ENCODE measurements at places on chromosomes 11 and 22.

GRCh38 chr22:28887725-28888459, 4.5 kb downstream of the ZNRF3 start:
- DNase-seq = no peak

DNA sequence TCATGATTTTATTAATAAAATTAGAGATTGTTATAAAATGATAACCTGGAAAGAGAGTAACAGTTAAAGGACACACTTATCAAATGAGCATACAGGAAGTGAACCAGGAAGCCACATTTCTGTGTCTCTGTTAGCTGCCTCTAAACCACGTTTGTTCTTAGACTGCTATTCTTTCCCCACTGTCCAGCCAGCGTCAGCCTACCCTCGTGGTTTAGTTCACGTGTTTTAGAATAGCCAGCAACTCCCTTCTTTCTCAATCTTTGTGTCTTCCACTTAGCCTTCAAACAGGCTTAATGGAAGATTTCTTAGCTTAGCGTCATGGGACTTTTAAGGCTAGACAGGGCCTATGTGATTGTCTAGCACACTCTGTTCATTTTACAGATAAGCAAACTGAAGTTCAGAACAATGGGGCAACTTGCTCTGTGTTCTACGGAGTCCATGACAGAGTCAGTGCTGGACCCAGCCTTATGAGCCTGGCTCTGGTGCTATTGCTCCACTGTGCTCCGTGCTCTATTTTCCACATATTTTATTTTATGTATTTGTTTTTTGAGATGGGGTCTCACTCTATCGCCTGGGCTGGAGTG, 27.2 kb downstream of the GRAMD1B start:
- no peak for DNase-seq

DNA sequence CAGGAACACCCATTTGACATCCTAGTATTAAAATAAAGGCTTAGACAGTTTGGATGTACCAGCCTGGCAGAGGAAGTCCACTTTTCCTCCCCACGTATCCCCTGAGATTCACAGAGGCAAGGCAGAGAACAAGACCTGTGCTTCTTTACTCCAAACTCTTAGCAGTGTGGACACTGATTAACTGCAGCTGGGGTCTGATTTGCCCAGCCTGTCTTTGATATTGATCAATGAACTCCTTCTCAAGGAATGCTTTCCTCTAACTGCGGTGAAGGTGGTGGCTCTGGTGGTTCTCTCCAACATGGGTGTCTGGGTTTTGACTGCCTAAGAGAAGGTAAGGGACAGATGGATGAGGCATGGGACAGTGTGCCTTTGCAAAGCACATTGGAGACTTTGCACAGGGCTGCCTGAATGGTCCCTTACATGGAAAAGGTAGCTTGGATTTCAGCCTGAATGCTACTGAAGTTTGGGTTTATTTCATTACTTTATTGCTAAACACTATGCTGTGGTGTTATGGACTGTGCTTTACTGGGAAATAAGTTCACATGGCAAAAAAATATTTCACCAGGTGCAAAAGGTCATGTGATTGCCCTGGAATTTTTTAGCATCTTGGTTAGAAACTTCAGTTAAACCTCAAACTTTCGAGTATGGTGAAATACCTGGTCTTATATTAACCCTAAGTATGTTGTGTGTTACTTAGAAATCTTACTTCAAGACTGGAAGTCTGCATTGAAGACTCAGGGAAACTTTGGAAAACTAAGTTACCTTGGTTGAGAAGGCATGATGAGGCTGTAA, 1.8 kb downstream of the GAS2 start:
- DNase-seq = no peak

- DNase-seq = no peak
Measured at GRCh38 chr22:22770280-22770871, 117.2 kb upstream of the IGLL5 start.

GRCh38 chr11:72244060-72244360, at the start of gene PHOX2A:
Gene PHOX2A, minus strand, starts transcription at chr11:72244176. Its CDS starts 172 bp downstream, at chr11:72244004.
- DNase-seq = no peak

DNA sequence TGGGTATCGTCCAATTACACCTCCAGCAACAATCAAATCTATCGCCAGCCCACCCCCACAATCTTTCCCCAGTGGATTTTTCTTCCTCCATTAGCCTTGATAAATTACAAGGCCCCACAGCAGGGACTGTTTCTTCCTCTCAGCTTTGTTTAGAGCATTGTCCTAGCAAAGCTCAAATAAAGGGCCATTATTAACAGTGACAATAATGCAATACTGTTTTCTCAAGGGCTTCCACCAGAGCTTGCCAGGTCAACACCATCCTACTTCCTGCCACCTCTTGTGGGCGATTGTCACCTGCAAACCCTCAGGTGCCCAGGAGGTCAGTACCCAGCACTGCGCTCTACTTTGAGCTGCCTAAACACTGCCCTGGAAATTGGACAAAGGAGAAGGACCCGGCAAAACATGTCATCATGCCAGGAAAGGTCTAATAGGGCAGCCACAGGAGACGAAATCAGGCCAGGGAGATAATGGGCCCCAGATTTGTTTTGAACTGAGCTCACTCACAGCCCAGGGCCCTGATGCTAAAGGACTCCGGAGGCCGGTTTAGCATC, 95.2 kb downstream of the ABTB2 start:
- no peak for DNase-seq

- no peak for DNase-seq
Measured at GRCh38 chr11:66609721-66610617, 6.5 kb upstream of the RBM14 start.

GRCh38 chr22:17966403-17966717, 58.0 kb downstream of the MICAL3 start:
- DNase-seq = no peak

DNA sequence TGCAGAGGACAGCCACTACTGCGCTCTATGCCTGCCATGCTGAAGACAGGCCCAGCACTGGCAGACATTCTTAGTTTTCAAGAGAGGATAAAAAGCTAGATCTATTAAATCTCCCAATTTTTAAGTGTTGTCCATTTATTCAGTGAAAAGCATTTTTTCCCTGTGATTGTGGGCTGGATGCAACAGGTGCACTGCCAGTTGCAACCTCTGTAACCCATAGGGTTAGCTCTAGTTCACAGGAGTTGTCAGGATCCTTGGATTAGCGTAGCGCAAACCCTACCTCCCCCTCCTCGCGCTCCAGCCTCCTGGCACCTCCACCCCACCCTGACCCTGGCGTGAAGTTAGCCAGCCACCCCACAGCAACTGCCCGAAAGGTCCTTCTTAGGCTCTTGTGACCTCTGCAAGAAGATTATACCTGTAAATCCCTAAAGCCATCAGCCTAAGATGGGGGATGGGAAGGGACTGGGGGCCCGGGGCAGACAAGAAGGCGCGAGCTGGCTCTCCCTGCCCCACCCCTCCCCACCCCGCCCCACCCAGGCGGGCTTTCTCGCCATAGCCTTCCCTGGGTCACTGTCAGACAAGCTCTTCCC, 30.9 kb downstream of the EIF3F start:
- DNase-seq = no peak

GRCh38 chr11:69443968-69444364, 37.5 kb upstream of the LINC01488 start:
- no peak for DNase-seq

DNA sequence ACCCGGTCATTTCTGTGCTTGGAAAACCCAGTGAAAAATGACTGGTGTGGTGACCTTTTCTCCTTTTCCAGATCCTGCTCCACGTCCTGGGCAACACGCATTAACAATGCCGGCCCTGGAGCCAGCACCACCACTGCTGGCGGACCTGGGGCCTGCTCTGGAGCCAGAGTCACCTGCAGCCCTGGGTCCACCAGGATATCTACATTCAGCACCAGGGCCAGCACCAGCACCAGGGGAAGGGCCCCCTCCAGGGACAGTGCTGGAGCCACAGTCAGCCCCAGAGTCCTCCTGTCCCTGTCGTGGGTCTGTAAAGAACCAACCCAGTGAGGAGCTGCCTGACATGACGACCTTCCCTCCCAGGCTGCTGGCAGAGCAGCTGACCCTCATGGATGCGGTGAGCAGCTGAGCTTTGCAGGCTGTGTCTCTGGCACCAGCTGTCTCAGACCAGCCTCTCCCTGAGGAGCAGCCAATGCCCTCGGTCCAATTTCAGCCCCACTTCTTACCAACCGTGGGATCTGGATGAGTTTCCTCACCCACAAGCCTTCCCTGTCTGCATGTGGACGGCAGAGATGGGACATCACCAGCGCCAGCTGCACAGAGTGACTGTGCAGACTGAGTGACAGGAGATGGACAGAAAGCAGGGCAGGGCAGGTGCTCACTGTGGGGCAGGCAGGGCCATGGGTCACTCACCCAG, 1.9 kb downstream of the RGL4 start:
- no peak for DNase-seq

DNA sequence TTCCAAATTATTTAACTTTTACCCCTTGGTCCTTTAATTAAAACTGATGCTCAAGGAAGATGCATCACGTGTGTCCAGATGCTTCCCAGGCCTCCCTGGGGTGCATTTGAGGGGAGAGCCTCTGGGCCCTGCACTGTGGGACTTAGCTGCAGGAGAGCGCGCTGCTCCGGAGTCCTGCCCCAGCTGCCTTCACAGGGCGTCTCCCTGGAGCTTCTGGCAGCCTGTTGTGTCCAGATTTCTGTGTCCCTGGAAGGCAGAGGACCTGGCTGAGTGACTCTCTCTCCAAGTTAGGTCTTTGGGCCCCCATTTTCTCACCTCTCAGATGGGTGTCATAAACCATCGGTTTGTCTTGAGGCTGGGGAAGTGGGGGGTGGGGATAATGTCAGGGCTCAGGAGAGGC, 3.0 kb downstream of the ARHGAP8 start:
- no peak for DNase-seq

DNA sequence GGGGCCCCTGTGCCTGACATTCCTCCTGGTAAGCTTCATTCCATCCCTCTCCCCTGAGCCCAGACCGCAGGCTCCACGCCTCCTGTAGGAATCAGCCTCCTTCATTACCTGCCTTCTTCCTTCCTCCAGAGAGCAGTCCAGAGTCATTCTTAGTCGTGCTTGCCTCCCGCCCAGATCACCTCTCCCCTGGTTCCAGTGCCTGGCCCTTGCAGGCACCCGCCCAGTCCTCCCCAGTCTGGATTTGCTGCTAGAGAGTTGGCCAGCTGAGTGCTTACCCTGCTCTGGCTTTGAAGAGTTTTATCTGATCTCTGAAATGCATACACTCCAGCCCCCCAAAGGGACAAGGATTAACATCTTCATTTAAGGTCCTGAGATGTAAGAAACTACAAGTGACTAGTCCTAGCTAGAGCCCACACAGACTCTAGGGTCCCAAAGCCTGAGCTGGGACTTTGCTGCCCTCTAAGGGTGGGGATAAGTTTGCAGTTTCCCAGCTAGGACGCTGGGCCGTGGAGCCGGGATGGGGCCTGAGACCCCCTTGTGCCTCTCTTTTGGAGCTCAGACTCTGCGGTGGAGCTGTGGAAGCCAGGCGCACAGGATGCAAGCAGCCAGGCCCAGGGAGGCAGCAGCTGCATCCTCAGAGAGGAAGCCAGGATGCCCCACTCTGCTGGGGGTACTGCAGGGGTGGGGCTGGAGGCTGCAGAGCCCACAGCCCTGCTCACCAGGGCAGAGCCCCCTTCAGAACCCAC, 1.6 kb downstream of the NR1H3 start:
- no peak for DNase-seq

DNA sequence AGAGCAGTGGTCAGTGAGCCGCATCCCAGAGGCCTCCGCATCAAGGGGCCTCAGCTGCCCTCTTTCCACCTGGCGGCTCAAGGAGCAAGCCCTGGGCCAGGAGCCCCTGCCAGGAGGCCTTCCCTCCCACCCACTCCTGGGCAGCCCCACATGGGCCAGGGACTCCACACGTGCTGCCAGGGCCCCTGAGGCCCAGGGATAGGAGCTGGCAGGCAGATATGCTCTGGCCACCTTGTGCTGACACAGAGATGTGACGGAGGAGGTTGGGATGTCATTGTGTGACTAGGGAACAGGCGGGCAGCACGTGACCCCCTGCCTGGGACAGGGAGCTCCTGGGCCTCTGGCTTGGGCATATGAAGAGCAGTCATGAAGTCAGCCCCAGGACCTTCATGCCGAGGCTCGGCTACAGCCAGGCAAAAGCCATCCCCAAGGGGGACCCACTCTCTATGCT, 77.9 kb downstream of the PIWIL3 start:
- DNase-seq = no peak

- DNase-seq = no peak
Measured at GRCh38 chr11:34242037-34242625, 115.7 kb downstream of the ABTB2 start.

DNA sequence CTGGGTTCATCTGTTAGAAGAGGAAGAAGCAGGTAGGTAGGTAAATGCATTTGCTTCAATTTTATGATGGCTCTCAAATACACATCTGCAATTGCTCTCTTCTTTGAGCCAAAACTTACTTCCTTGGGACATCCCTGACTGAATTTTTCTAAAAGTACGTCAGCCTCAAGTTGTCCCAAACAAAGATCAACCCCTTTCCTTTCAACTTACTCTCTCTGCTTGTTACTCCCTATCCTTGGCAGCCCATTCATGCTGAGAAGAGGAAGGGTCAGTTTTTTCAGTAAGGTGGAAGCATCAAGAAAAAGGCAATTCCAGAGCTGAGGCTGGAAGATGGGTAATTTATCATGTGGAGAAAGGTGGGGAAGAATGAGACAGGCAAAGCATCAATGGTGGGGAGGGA, 111.2 kb downstream of the LRRC32 start:
- DNase-seq = no peak

DNA sequence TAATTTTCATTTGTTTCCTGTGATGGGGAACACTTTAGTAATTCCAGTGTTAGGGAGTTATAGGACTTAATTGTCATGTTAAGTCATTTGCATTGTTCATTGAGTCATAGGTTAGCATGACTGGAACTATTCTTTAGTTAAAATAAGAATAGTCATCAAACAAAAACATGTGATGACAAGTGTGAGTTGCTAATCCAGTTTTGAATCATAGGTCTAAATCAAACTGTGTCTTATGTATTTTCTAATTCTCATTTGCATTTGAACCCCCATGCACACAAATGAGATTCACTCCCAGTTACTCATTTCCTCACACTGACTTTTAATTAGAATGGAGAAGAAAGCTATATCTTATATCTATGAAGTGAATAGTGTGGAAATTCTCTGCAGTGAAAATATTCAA, 405.6 kb downstream of the LRRC4C start:
- no peak for DNase-seq

GRCh38 chr22:28410050-28410816, 269.4 kb downstream of the TTC28 start:
- DNase-seq = no peak

- DNase-seq = no peak
Measured at GRCh38 chr11:45083544-45084087, 62.8 kb upstream of the PRDM11 start.

DNA sequence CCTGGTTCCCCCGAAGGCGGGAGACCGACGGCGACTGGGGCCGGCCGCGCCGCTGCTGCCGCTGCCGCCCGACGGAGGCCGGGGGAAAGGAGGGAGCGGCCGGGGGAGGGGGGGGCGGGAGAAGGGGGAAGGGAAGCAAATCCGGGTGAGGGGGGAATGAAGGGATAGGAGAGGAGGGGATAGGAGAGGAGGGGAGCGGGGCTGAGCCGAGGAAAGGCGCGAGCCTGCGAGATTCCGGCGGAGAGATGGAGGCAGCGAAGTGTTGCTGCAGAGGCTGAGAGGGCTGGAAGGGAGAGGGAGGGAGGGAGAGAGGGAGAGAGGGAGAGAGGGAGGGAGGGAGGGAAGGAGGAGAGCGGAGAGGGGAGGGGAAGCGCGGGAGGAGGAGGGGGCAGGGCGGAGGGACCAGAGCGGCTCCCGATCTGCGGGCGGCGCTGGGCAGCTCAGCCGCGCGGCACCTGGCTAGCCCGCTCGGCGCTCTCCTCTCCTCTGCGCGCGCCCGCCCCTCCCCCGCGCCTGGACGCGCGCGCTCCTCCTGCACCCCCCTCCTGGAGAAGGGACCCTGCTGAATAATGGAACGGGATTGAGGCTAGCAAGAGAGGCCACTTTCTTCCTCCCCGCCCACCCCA, 52.3 kb downstream of the SLC22A12 start:
- DNase-seq = no peak

All from stimulated activated CD8-positive, alpha-beta memory T cell treated with anti-CD3 and anti-CD28 coated beads, Interleukin-7, amount 100 ng/mL, for 1 hour (primary cell).